Thoracic aorta (tissue), 2 donors: ENCODE measurements at places on chromosomes 6 and 20.

DNA sequence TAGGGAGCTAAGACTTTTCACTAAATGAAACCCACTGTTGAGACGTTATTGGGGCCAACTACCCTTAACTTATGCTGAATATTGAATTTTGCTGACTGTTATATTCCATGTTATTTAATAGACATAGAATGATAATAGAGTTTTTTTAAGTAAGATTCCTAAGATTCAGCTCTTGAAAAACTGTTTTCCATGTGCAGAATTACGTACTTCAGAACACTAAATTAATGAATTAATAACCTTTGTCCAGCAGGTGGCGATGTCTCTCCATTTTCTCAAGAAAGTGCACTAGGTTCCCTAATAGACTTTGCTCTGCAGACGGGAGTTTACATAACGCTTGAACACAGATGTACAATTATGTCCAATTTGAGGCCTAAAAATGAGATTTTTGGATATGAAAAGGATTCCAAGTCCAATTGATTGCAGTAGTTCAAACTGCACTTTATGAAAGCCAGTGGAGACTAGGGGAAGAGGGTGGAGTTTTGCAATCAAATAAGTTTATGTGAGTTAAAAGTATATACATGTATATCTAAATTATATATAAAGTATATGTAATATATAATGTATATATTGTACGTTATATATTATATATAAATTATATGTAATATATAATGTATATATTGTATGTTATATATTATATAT is 282.1 kb downstream of the UST start:
- no peak for DNase-seq

GRCh38 chr6:119353696-119354095 is 4.1 kb upstream of the MAN1A1 start:
- no peak for DNase-seq

- no peak for DNase-seq
Measured at GRCh38 chr6:160071805-160072690, 49.6 kb upstream of the SLC22A1 start.

- no peak for DNase-seq
Measured at GRCh38 chr20:22374066-22374465, 210.3 kb downstream of the FOXA2 start.

DNA sequence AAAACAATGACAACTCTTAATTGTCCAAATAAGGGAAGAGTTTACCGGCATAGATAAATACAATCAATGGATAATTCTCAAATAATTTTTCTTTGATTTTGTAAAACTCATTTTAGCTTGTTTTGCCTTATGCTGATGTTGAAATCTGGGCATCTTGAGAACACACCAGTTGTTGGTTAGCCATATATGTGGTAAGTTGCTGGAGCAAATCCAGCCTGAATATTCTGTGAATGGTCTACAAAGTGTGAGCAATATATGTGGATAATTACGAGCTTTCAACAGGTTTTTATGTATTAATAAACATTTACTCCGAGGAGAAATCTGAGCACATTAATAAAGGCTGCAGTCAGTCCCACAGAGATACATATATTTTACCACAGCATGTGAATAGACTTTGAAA is 423.6 kb downstream of the BCKDHB start:
- DNase-seq = no peak

DNA sequence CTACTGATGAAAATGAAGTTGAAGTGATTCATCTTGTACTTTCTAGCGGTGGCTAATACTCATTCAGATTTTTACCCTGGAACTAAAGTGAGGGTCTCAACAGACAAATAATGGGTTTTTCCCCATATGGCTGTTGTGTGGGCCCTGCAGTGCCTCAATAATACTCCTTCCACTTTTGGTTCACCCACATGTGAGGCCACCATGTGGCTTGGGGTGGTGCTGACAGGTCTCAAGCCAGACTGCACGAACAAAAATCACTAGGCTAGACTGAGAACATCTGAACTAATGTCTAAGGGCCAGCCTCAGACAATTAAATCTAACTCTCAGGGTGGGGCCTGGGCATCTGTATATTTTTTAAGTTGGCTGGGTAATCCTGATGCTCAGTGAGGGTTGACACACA is 7.9 kb upstream of the COL12A1 start:
- no peak for DNase-seq

DNA sequence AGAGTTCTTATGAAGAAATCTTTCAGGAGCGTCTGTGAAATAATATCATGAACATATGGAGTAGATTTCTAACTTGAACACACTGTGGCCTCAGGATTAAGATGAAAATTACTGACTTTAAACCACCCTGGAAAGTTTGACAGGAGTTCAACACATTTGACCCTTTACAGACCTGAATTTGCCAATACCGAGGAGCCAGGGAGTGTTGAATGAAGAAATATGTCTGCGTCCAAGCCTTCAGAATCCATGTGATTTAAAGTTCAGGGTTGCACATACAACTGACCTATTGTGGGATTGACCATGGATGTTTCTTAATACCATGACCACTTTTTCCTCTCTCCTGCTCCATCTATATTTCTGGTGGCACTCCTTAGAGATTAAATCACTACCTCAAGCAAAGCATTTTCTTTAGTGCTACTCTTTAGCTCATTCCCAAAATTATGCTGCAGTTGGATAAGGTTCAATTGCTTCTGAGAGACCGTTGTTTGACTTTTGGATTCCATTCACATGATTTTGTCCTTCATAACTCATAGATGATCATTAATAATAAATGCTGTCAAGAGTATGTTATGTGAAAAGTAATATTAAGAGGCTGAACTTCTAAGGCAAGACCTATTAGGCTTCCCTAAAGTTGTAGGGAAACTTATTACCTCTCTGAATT is 57.4 kb downstream of the PRL start:
- DNase-seq = no peak

- no peak for DNase-seq
Measured at GRCh38 chr6:82861121-82861520, 204.5 kb downstream of the UBE3D start.

DNA sequence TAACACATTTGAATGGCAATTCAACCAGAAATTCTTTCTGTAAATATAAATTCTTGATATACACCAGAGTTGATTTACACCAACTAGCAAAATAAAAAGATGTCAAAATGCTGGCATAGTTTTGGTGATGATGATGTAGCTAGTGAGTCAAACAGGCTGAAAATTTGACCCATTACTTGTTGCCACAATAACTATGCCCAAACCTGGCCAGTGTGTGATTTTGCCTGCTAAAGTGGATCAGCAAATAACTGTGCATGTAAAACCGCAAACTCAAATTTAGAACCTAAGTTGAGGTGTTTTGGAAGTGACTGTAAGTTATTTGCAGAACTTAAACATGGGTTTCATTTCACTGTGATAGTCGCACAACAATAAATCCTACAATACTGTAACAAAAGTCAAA is 125.9 kb downstream of the KIF6 start:
- DNase-seq = no peak

DNA sequence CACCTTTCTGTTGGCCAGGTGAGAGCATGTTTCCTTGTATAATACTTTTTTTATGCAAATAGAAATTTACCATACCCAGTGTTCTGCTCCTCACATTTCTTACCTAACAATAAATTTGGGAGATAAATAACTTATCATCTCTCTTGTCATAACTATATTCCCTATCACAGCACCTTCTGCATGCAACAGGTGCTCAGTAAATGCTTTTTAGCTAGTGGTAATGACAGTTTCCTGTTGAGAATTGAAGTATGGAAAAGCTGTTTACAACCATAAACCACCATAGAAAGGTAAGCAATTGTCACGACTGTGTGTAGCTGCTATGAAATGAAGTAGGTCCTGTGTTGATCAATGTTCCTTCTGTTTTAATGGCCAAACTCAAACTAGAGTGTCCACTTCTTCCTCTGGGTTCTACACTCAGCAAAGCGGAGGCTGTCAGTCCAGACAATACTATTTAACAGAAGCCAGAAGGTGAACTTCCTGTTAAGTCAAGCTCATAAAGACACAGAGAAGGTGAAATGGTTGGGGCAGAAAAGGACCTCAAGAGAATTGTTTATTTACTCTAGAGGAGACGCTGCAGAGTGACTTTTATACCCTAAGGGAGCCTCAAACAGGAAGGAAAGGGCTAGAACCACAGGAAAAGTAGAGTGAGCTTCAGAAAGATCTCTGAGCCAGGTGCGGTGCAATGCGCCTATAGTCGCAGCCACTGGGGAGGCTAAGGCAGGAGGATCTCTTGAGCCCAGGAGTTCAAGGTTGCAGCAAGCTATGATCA is 84.0 kb upstream of the SLC22A16 start:
- DNase-seq = no peak

DNA sequence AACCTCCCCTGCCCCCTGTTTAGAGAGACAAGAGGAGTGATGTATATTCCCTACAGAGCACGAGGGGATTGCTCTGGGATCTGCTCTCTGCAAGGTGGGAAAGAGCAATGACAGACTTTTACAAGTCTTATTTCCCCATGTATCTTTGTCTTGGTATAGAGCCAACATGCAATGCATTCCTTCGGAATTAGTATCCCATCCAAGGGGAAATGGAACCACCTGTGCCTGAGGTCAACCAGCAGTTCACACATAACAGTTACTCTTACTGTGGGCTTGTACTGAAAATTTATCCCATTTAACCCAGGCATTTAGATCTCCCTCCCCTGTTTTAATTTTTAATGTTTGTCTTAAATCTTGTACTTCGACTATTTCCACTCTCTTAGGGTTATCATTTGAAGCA is 250.4 kb downstream of the C6orf118 start:
- no peak for DNase-seq

DNA sequence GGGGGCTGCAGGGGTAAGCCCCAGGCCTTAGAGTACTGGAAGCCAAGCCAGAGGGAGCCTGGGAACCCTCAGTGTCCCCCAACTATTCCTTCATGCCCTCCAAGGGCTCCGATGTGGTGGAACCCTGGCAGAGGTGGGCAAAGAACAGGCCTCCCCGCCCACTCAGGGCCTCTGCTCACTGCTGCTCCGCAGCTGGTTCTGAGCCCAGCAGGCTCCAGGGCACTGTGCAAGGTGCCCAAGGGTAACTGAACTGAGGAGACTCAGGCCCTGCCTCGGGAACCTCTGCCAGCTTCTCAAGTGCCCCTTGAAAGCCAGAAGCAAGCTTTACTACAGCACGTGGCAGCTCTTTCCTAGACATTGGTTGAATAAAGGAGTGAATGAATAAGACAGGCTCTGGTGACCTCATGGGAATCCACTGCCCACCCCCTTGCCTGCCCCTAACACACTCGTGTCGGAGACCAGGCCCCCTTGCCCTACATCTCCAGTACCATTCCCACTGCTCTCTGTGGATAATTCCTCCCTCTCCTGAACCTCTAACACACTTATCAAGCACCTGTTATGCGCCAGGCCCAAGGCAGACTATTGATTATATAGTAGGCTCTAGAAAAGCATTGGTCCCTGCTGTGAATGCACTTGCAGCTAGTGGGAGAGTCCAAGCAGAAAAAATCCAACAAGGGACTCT is 55.0 kb downstream of the TOX2 start:
- no peak for DNase-seq

DNA sequence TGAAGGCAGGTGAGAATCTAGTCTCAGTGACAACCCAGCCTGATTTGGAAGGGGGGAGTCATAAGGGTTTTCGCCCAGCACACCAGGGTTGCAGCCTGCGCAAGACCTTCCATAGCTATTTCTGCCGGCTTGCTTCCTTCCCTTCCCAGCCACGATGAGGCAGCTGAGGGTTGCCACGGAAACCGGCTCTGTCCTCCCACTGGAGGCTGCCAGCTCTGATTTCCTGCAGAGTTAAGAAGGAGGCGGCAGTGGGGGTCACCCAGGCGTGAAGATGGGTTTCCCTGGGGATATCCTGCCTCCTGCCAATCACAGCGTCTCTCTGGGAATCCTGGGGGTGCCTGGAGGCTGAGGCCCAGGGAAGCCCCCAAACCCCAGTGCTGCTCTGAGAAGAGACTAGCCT is 23.1 kb upstream of the KCNB1 start:
- DNase-seq = no peak

- DNase-seq = no peak
Measured at GRCh38 chr20:51678026-51678697, 90.0 kb downstream of the ATP9A start.

- DNase-seq = no peak
Measured at GRCh38 chr6:11848852-11849731, 70.5 kb upstream of the ADTRP start.

DNA sequence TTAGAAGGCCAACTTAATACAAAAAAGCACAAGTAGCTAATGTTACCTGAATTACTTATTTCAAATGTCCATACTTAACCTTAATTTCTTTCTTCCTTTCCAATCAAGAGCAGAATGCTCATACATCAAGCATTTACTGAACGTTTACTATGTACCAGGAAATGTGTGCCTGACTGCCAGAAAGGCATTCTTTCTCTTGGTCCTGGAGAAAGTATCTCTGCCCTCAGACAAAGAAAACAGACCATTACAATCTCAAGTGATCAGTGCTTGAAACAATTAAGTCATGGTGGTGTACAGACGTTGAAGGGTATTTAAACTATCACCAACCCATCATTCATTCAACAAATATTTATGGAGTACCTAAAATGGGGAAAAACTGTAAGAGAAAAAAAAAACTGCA is 26.4 kb downstream of the CSNK2A1 start:
- no peak for DNase-seq

- DNase-seq = no peak
Measured at GRCh38 chr6:13492357-13492756, 5.0 kb upstream of the GFOD1 start.

- DNase-seq = peak; percentile 47
Measured at GRCh38 chr6:37210313-37210968, 40.5 kb downstream of the PIM1 start.

DNA sequence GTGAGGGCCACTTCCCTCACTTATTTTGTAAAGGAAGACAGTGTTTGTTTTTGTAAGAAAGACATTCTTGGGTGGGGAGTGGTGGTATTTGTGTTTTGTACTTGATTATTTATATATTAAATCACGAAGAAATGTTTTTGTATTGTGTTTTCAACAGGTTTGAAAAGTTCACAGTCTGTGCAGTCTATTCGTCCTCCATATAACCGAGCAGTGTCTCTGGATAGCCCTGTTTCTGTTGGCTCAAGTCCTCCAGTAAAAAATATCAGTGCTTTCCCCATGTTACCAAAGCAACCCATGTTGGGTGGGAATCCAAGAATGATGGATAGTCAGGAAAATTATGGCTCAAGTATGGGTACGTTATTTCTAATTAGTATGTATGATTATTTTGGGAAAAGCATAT is 137.2 kb downstream of the NCOA3 start:
- DNase-seq = no peak

GRCh38 chr6:137962725-137963124 is 95.7 kb downstream of the TNFAIP3 start:
- DNase-seq = no peak

- no peak for DNase-seq
Measured at GRCh38 chr6:44251576-44252524, 4.9 kb downstream of the HSP90AB1 start.

DNA sequence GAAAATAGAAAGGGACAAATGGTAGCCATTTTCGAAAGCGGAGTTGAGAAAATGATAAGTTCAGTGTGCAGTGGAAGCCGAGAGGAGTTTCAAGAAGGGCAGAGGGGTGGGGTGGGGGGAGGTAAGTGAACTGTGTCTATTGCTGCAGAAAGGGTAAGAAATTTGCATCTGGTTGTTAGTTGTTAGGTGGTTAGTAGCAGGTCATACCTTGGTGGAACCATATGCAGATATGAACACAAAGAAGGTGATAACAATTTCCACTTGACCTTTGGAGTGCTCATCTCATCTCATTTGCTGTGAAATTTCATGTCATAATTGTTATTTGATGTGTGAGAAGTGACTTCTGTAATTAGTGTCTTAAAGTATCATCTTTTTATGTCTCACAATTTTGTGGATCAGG is 288.2 kb downstream of the QKI start:
- DNase-seq = no peak
